Activated CD4-positive, alpha-beta memory T cell treated with anti-CD3 and anti-CD28 coated beads, Interleukin-2, amount 10 ng/mL, durations not matched to agents 7 days and 5 days (primary cell): ENCODE measurements at places on chromosomes 3 and 15. TPM values are rescaled to one million over a fixed set of nuclear protein-coding genes. Genes with fewer than 3 reads are reported as not detected.

GRCh38 chr3:30350901-30351300 is 255.5 kb upstream of the TGFBR2 start:
- no peak for DNase-seq

GRCh38 chr15:74835312-74835823 is 7.6 kb downstream of the ULK3 start:
- DNase-seq: peak; percentile 57

- DNase-seq: no peak
Observed at GRCh38 chr3:115766587-115767482, 143.5 kb downstream of the GAP43 start.

GRCh38 chr3:54427941-54428871 is 305.9 kb downstream of the CACNA2D3 start:
- DNase-seq: peak; percentile 41

- no peak for DNase-seq
Observed at GRCh38 chr3:8319935-8320634, 181.5 kb upstream of the LMCD1 start.

- no peak for DNase-seq
Observed at GRCh38 chr3:22908989-22909507, 294.1 kb upstream of the UBE2E2 start.

DNA sequence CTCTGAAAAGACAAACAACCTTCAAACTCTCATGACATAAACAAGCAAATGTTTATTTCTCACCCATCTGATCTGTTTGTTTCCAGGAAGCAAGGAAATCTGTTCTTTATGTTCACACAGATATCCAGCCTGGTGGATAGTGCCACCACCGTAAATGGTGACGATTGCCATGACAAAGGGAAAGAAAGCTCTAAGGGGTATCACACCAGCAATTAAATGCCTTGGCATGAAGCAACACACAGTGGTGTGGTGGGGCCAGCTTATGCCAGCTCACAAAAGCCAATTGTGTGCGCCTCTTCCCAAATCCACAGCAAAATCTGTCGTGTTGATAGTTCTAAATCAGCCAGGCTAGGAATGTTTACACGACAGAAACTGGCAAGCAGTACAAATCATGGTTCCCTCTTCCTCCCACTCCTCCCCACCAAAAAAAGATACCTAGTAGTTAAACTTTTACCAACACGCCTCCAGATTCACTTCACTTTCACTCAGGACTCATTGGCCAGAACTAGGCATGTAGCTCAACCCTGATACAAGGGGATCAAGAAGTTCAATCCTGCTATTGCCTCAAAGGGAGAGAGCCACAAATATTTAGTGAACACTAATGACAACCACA is 189.2 kb upstream of the SLCO3A1 start:
- DNase-seq: no peak

DNA sequence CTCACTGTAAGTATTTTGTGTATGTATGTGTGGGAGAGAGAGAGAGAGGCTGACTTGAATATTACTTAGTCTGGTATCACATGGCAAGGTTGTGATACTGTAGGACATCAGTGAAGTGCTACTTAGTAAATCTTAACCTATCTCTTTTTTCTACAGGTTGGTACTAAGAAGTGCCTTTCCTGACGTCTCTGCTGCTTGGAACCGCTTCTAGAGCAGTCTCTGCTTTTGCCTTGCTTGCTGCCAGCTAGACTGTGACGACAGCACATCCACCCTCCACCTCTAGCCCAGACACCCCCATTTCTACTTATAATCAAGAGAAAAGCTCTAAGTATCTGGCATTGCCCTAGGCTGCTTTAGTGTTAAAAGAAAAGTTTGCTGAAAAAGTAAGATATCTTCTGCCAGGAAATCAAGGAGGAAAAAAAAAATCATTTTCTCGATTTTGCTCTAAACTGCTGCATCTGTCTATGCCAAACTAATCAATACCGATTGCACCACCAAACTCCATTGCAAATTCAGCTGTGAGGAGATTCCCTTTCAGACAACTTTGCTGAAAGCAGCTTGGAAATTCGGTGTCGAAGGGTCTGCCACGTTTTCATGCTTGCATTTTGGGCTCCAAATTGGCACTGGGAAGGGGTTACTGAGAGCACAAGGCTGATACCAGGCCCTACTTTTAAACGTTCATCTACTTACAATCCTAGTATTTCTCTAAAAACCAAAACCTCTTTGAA is 30.7 kb downstream of the MBNL1 start:
- DNase-seq: no peak

DNA sequence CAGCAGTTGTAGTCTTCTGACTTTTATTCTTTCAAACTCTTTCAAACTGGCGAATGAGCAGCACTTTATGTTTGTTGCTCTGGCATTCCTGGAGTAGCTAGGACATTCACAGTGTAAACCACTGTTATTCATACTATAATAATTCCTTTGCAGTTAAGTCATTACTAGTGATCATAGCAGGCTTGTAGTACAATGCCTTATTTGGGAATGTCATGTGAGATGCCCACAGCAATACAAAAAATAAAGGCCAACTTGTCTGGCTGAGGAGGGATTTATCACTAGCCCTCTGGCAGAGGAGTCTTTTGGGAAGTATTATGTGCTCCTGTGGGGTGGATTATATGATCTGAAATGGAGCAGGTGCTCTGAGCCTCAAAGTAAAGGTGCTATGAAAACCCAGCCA is 197.2 kb downstream of the VGLL3 start:
- DNase-seq: no peak

- no peak for DNase-seq
Observed at GRCh38 chr3:171965067-171965712, 74.2 kb upstream of the FNDC3B start.

- no peak for DNase-seq
Observed at GRCh38 chr15:78536134-78536533, 4.1 kb upstream of the PSMA4 start.

CCR5 gene
- 80.2 TPM for total RNA-seq
